ENCODE measurements at places on chromosomes 13 and 19.

DNA sequence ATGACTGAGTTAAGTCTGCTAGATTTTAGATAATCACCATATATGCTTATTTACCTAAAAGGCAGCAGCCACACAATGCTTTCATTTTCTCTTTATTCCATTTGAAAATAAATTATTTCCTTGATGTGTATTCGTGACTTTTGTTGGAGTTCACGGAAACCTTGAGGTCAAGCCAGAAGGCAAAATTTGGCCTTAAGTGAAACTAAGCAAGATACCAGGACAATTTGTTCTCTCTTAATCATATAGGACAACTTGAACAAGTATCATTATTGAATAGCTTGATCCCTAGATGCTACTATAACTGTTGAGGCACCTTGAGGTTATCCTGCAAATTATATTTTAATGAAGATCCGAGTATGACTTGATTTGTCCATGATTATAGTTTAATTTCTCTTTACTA, 429.2 kb upstream of the DACH1 start:
- no peak for DNase-seq

DNA sequence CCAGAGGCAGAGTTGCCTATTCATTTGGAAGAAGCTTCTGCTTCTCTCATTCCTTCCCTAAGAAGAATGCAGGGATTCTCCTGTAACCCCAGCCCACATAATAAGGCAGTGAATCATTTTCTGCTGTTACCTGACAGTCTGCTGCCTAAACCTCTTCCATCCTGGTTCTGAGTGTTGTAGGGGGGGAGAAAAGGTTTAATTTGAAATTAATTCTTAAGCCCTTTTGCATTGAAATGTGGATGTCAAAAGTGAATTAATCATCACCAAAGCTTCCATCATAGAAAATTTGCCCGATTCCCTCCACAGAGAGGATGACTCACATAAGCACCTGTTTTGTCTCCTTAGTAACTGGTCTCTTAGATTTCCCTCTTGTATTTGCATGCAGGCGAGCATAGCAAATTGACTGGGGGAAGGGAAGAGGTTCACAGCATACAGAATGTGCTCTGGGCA, 146.7 kb upstream of the FNDC3A start:
- DNase-seq, result no peak

DNA sequence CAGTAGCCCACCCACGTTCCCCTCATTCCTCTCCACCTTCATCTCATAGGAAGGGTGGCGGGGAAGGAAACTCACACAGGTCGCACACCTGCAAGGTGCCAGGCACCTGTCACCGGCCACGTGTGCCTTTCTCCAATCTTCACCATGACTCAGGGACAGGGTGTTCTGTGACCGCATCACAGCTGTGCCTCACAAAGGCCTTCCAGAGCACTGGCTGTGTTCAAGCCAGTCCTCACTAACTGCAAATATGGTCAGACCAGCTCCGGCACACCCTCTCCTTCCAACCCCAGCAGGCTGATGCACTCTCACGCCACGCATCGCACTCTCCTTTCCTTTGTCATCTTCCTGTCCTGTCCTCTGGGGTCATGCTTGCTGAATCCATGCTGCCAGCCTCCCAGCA, 415.9 kb downstream of the IRS2 start:
- no peak for DNase-seq

DNA sequence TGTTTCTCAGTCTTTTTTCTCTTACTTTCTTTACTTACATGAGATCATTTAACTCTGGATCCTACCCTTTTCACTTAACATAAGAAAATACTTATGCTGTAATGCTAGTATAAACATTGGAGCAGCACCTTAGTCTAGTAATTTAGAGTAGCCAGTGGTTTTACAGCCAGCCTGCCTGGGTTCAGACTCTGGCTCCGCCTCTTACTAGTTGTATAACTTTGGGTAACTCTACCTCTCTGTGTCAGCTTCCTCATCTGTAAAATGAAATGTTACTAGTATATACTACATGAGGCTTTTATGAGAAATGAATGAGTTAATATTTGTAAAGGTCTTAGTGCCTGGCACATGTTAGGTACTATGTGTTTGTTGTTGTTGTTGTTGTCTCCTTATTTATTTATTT, 5.6 kb downstream of the CDADC1 start:
- DNase-seq, result no peak

GRCh38 chr13:112888238-112889111, 80.5 kb upstream of the MCF2L start:
- no peak for DNase-seq

GRCh38 chr13:94610475-94610874, 8.8 kb downstream of the GPR180 start:
- DNase-seq, result no peak

DNA sequence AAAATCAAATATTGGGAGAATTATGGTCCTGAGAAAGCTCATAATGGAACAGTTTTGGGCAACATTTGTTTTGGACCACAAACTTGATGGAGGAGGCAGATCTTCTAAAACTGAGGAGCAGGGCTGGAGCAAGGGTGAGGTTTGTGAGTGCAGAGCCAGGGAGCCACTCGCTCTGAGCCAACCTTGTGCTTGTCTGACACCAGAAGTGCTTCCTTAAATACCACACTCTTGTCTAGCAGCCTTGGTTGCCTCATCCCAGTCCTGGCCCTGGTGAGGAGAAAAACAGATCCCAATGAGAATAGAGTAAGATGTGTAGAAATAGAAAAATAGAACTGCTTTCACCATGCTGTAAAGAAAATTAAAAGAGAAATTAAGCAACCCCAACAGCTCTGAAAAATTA, 6.7 kb downstream of the ZNF317 start:
- DNase-seq, result no peak

GRCh38 chr13:48518083-48518482, 14.8 kb downstream of the RCBTB2 start:
- DNase-seq, result no peak

Data from hematopoietic multipotent progenitor cell treated with erythropoietin and hydrocortisone succinate and interleukin-3 and kit ligand, for 17 days (in vitro differentiated cells).